ENCODE measurements at places on chromosomes 7 and 10.
A peak's percentile ranks its signal among the peaks of the same experiment; 100 is the strongest.

GRCh38 chr7:24932815-24933214 is 47.2 kb downstream of the OSBPL3 start:
- peak; percentile 92 for DNase-seq

DNA sequence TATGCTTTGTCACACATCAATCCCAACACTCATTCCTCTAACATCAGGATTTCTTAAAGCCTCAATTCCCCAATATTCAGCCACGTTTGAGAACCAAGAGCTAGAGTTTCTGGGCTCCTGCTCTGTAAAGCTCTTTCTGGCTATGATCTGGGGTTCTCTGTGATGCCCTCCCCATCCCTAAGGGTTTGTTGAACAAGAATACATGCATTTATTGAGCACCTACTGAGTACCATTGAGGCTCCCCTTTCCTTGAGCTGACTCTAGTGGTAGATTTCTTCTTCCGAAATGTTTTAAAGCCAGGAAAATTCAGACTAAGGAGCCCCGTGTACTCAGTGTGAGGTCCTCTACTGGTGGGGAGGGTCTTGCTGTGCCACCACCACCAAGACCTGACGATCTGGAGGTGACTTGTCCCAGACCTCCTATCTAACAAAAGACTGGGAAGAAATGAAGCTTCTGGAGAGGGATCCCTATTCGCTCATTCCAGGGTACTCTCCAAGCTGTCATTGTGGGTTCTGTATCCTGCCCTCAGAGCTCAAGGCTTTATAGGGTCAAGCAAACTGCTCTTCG is 23.1 kb upstream of the SRGN start:
- no peak for DNase-seq

DNA sequence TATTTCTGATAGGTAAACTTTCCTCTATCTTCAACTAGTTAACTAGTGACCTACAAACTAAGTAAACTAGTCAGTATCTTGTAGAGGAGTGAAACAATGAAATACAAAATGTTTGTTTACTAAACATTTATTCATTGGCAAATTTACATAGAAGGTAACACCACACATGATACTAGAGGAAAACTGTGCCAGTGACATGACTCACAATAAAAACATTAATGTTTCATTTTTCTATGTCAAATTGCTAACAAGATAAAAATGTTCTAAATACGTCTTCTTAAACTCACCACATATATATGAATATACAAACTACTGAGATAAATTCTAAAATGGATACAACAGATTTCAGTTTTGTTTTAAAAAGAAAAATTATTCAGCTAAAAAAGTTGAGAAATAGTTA is 471.3 kb downstream of the PARD3 start:
- DNase-seq: no peak

DNA sequence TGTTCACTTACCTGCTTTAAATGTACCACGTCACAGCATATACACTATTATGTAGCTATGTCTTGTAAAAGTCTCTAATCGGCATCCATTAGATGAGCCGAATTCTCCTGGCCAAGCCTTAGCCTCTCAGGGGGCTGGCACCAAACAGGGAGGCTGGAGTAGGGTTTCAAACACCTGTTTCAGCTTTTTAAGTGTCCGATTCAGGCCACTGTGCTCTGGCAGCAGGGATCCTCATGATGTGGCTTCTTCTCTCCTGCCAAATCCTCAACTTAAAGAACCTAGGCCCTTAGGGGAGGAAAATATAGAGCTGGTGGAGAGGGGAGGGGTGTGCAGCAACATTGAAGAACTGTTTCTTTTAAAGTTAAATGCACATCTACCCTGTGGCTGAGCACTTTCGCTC is 68.5 kb upstream of the NFKB2 start:
- no peak for DNase-seq

GRCh38 chr7:107813524-107813923 is 10.5 kb upstream of the SLC26A3 start:
- DNase-seq: no peak

- DNase-seq: no peak
These were observed 982.3 kb downstream of the DNAJB9 start for GRCh38 chr7:109552017-109552416.

GRCh38 chr10:60532696-60533468 is 143.2 kb upstream of the ANK3 start:
- no peak for DNase-seq
